ENCODE measurements at places on chromosomes 2 and 18. TPM values are rescaled to one million over a fixed set of nuclear protein-coding genes. Genes with fewer than 3 reads are reported as not detected.

Gene ATP6V1B1
- total RNA-seq: not detected

Gene NTSR2
- not detected for total RNA-seq

Gene SNORC
- total RNA-seq: 0.98 TPM

Gene PLGLB2
- 3.1 TPM for total RNA-seq

DNA sequence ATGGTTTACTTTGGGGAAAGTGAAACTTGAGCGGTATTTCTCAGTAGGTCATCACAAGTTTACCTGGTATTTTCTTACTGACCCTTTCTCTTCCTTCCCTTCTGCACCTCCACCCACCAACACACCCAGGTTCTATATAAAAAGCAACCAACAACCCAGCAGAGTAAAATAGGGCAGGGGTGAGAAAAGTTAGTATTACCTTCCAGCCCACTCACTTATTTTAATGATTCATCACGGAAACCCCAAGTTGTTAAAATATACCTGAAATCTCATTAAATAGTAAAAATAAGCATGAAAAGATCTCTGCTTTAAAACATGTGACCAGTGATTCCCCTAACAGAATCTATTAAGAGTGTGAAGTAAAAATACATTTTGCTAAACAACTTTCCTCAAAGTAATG is 306.1 kb downstream of the ZEB2 start:
- peak overlapping the region; percentile 21 for H3K27ac ChIP-seq
- H3K4me3 ChIP-seq: no peak overlapping the region
- H3K36me3 ChIP-seq: peaks cover 2% of the 10 kb centered on the region
- no peaks in the 10 kb centered on the region for H3K4me1 ChIP-seq
- no peak for DNase-seq

DNA sequence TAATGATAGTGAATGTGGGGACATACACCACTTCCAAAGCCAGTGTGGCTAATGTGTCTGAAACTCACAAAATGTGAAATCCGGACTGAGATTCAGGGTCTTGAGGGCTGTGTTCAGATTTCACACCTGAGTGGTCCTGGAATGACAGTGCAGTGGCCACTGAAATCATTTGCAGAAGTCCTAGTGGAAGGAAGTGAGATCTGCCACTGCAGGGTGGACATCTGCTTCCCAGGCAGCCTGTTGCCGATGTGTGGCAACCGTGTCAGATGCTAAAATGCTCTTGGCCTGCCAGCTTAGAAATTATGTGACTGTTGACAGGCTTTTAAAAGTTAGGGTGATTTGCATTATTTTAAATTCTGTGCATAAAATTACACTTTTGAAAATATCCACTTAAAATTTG is 77.8 kb upstream of the TMEM200C start:
- H3K27ac ChIP-seq: no peak overlapping the region
- H3K36me3 ChIP-seq: no peaks in the 10 kb centered on the region
- H3K4me1 ChIP-seq: no peaks in the 10 kb centered on the region
- no peak overlapping the region for H3K4me3 ChIP-seq

GRCh38 chr2:145324748-145325147 is 804.8 kb upstream of the ZEB2 start:
- H3K27ac ChIP-seq: no peak overlapping the region
- peaks cover 4% of the 10 kb centered on the region for H3K27me3 ChIP-seq
- H3K4me1 ChIP-seq: no peaks in the 10 kb centered on the region

GRCh38 chr18:75218065-75218923 is 7.7 kb downstream of the TSHZ1 start:
- H3K36me3 ChIP-seq: no peaks in the 10 kb centered on the region
- peaks cover 31% of the 10 kb centered on the region for H3K4me1 ChIP-seq
- no peaks in the 10 kb centered on the region for H3K27me3 ChIP-seq
- H3K4me3 ChIP-seq: no peak overlapping the region
- H3K27ac ChIP-seq: peak overlapping the region; percentile 95
- DNase-seq: no peak
